Suppressor macrophage treated with lipopolysaccharide for 4 hours (primary cell): ENCODE measurements at places on chromosomes 3 and 15.

GRCh38 chr15:35271371-35272043 is 186.4 kb upstream of the NANOGP8 start:
- no peak for DNase-seq

DNA sequence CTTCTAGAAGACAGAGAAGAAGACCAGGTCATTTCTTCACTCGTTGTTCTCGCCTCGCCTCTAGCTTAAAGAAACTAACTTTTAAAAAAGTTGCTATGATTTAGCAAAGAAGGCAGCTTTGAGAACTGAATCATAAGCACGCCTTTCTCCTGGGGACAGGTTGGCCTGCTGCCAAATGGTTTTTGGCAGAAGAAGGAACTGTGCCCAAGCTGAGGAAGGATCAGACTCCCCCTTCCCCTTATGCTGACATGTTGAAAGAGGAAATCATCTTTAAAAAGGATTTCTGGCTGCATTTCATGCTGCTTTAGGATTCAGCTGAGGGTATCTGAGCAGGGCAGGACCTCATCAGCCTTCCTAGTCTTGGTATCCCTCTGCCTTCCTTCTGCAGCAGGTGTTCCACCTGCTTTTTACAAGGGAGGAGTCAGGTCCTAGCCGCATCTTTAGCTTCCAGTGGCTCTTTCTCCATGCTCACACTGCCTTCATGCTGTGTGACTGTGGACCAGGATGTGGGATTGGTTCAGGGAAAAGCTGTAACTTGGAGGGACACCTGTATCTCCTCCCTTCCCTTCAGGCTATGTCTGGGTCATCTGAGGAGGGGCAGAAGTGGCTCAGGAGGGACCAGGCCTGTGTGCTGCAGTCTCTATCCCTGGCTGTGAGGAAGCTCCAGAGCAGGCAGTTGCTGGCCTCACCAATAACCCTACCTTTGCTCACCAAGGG is 34.1 kb upstream of the HACD2 start:
- DNase-seq = peak; percentile 96

GRCh38 chr3:120147072-120147871 is 53.0 kb upstream of the GSK3B start:
- no peak for DNase-seq

DNA sequence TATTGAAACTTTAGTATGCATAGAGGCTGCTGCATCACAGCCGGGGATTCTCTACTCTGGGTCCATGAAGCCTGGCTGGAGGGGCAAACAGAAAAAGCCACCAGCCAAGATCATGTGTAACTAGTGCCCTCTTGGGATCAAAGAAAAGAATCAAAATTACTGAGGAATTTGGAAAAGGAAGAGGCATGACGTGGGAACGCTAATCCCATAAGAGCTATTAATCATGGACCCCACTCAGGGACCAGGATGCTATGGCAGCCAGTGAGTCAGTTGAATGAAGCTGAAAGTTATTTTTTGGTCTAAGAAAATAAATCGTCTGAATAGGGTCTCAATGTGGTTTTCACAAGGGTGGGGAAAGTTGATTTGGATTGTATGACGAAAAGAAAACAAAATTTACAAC is 1165.1 kb downstream of the ROBO2 start:
- DNase-seq = no peak

- DNase-seq = no peak
These were observed 61.8 kb upstream of the RPL32 start for GRCh38 chr3:12903000-12903800.
